ENCODE measurements at places on chromosomes 6 and 20.

- peak; percentile 26 for DNase-seq
These were observed 504.3 kb upstream of the SLC35B3 start for GRCh38 chr6:8939615-8940014.

GRCh38 chr6:228881-229651, 63.2 kb upstream of the DUSP22 start:
- no peak for DNase-seq

DNA sequence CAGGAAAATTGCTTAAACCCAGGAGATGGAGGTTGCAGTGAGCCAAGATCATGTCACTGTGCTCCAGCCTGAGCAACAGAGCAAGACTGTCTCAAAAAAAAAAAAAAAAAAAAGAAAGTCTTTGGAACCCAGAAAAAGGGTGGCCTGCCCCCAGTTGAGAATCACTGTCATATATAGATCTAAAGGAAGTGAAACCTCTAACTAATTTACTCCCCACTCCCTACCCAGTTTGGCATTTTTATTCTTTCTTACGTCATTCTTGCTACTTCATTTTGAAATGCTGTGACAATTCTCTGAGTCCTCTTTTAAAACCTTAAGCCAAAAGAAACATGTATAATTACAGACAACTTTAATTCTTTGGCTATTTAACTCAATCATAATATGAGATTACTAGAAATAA, 254.8 kb downstream of the CDC5L start:
- DNase-seq = no peak

- no peak for DNase-seq
These were observed 7.1 kb upstream of the ZBP1 start for GRCh38 chr20:57627339-57627738.

All from NCI-H1092 (cell line).